H9 (cell line): ENCODE measurements at places on chromosomes 1 and 21.

DNA sequence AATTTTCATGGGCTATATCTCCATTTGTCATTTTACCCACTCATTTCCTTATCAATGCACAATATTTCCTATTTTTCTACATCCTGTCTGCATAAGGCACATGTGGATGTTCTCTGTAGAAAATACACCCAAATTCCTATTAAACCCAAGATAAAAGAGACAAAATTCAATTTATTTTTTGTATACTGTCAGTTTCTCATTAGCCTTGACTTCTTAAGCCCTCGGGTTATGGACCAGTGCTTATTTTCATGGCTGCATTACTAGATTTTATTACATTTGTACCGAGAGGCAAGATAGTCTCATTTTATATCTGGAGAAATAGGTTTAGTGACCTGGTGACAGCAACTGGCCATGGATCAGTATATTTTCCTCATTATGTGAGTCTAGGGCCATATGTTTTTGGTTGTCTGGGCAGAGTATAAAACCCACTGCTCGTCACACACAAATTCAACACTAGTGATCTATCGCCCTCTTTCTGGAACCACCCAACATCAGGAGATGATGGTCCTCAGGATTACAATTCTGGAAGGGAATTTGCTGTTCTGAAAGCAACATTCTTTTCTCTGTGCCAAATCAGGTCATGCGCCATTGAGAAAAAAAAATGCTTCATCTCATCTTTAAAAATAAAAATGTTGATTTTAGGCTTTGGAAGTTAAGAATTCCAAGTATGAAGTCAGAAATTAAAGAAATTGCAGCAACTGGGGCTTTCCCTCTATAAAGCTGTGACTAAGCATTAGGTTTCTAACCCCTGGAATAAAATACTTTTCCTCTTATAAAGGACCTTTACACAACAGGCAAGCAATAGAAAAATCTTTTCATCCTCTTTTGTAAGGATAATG, 81.4 kb downstream of the ASTN1 start:
- no peak overlapping the region for H3K27ac ChIP-seq
- no peak for DNase-seq
- no peak overlapping the region for H3K4me3 ChIP-seq
- no peaks in the 10 kb centered on the region for H3K36me3 ChIP-seq

- no peak for DNase-seq
- no peaks in the 10 kb centered on the region for H3K36me3 ChIP-seq
- no peak overlapping the region for H3K27ac ChIP-seq
- no peaks in the 10 kb centered on the region for H3K4me1 ChIP-seq
Observed at GRCh38 chr1:55888685-55889317, 673.6 kb upstream of the USP24 start.

- H3K4me3 ChIP-seq: no peak overlapping the region
- H3K27me3 ChIP-seq: no peaks in the 10 kb centered on the region; the same call in 1 of the 2 replicates
- DNase-seq: no peak
- no peaks in the 10 kb centered on the region for H3K36me3 ChIP-seq
- peaks cover 12% of the 10 kb centered on the region for H3K4me1 ChIP-seq
Observed at GRCh38 chr1:204283711-204284651, 70.2 kb upstream of the GOLT1A start.

DNA sequence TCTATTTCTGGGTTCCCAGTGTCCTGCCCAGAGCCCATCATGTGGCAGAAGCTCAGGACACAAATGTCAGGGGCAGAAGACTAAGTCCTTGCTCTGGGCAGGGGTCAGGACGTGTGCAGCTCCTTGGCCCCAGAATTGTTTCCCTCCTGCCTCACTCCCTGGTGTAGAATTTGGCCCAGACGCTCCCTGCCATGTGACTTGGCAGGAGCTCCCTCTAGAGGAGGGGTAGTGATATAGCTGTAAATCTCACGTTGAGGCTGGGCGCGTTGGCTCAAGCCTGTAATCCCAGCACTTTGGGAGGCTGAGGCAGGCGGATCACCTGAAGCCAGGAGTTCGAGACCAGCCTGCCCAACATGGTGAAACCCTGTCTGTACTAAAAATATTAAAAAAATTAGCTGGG, 91.2 kb downstream of the UBIAD1 start:
- no peaks in the 10 kb centered on the region for H3K36me3 ChIP-seq
- no peak overlapping the region for H3K4me3 ChIP-seq
- no peaks in the 10 kb centered on the region for H3K4me1 ChIP-seq
- H3K27ac ChIP-seq: no peak overlapping the region
- no peaks in the 10 kb centered on the region for H3K27me3 ChIP-seq
